ENCODE measurements at places on chromosomes 4 and X.

DNA sequence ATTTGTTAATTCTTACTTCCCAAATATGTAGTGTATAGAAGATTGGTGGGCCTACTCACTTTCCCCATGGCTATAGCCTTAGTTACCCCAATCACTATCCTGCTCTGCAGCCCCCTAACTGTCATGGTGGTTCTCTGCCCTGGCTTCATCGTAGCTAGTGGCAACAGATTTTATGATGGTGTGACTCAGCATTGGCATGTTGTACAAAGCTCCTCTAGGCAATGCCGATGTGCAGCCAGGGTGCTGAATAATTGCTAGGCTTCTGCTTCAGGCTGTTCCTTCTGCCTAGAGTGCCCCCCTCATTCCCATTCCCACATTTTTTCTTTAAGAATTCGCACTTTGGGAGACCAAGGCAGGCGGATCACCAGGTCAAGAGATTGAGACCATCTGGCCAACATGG lies 35.2 kb downstream of the AFF2 start:
- no peak for DNase-seq

DNA sequence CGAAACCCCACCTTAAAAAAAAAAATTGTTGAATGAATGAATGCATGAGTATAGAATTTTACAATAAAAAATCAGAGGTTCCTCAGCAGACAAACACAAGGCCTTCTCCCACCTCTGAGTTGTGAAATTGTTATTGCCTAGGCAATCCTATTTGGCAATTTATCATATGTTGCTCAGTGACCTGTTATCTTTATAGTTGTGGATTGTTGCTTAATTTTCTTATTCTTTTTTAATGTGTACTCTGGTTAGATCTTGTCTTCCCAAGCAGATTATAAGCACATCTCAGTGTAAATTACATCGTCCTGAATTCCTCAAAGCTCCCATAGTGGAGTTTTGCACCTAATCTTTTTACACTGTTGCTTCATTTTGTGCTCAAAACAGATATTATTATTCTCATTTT lies 71.9 kb downstream of the RBM47 start:
- DNase-seq: no peak

DNA sequence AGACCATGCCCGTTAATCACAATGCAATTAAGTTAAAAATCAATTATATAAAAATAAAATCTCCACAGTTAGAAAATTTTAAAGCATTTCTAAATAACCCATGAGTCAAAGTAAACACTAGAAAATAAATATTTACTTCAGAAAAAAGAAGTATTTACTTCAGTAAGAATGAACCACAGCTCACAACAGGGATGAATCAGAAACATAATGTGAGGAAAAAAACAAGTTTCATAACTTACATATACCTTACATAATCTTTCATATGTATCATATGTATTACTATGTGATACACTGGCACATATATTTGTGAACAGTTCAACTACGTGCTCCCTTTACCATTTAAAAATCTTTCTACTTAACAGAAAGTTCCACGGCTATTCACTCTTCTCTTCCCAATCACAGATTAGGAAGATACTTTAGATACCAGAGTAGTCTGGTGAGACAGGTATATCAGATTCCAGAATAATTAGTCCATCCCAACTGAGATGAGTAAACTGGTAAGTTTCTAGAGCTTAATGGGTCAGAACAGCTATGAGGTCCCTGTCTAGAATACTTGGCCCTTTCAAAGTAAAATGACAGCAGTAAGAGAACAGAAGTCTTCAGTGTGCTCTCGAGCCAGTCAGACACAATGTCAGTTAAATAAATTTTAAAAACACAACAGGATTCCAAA lies 70.3 kb downstream of the SH3RF1 start:
- DNase-seq: no peak

GRCh38 chr4:88204882-88205281 lies 46.4 kb upstream of the ABCG2 start:
- no peak for DNase-seq
